ENCODE measurements at places on chromosomes 5 and 9.

DNA sequence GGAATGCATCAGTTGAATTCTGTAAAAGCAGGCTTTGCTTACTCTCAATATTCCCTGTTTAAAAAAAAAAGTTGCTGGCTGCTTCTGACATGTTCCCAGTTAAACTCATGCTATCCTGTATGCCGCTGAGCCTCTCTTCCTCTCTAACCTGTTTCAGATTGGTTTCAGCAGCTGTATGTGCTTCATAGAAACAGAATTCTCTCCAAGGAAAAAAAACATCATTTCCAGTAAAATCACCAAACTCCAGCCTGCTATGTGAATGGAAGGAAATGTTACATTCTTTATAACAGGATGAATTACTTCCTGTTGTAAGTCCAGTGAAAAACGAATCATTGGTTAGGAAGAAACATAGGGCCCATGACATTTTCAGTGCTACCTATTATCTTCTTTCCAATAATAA lies 25.7 kb upstream of the KCNV2 start:
- DNase-seq: peak; percentile 9

GRCh38 chr5:98128846-98129245 lies 644.6 kb upstream of the RGMB start:
- no peak for DNase-seq

DNA sequence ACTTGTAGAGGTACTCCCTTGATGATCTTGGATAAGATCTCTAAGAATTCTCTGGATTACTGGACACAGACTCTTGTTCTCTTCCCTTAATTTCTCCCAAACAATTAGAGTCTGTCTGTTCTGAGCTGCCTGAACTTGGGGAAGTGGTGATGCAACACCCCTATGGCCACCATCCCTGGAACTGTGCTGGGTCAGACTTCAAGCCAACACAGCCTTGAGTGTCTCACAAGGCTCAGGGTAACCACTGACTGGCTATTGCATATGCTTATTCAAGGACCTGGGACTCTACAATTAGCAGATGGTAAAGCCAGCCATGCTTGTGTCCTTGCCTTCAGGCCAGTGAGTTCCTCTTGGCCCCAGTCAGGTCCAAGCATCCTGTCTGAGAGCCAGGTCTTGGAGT lies 504.5 kb downstream of the MAN2A1 start:
- DNase-seq: no peak

GRCh38 chr5:145978708-145979107 lies 42.3 kb downstream of the SH3RF2 start:
- no peak for DNase-seq

GRCh38 chr5:6822556-6823343 lies 109.5 kb downstream of the TENT4A start:
- DNase-seq: no peak

- DNase-seq: peak; percentile 82
Observed at GRCh38 chr5:130871346-130872086, 293.5 kb downstream of the HINT1 start.

DNA sequence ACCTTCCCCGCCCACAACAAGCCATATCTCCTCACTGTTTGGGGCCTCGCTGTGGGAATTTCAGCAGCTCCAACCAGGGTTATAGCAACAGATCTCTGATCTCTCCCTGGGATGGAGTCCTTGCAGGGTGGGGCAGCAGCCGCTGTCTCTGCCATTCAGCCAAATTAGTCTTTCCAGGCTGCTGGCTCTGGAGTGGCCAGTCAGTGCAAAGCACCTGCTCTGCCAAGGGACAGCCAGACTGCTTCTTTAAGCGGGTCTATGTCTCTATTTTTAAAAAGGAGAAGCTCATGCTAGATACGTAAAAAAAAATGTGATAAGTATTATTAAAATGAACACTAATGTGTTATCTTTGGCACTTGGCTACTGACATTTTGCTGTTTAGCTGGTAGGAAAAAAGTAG lies 380.2 kb downstream of the CDH10 start:
- DNase-seq: no peak

- peak; percentile 83 for DNase-seq
Observed at GRCh38 chr5:140322751-140323731, 20.1 kb upstream of the PFDN1 start.

GRCh38 chr9:120909904-120910303 lies 16.7 kb downstream of the TRAF1 start:
- DNase-seq: no peak

DNA sequence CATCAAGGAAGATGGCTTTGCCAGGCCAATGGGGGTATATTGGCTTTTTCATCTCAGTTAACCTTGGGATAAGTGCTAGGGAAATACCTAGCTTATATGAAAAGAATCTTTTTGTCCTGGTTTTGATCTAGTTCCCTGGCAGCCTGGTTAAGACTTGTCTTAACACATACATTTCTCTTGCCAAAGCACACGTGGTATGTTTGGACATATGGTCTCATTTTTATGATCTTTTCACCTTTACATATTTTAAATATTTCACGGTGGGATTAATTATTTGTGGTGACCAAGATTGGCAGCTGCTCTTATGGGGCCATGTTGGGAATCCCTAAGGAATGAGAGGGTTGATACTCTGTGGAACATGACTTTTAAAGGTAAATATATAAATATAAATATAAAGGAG lies 312.5 kb downstream of the NPR3 start:
- peak; percentile 33 for DNase-seq

DNA sequence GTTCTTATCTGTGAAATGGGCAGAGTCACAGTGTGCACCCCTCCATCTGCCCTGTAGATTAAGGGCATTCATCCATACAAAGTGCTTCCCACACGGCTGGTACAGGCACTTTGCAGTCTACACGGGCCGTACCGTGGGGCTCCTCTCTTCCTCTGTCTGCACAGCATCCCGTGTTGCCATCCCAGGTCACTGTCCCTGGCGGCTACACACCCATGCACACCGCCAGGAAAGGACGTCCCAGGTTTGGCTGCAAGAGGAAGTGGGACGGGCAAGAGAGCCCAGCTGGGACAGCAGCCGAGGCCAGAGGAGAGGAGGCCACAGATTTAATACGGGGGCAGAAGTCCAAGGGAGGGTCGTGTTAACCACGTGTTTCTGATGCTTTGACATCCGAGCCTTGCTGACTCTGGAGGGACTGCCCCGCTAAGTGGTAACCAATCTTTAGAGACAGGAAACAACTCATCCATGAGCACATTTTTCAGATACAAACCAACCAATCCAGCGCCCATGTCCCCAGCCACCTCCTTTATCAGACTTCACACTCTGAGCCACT lies 120.0 kb downstream of the ZNF354C start:
- no peak for DNase-seq

- DNase-seq: no peak
Observed at GRCh38 chr9:8389531-8389930, 590.0 kb upstream of the DMAC1 start.

DNA sequence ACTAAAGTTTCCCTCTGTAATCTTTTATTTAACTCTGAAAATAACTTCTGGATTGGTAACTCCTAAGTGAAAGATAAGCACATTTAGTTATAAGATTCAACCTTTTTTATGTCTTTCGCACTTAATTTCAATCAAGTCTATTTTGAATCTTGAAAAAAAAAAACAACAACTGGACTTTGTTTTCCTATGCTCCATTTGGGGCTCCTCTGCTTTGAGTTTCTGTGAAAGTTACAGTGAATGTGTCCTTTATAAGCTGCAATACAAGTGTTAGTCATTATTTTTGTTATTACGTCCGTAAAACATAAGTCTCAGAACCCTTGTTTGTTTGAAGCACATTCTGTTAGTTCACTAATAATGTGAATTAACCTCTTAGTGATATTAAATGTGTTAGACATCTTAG lies 276.8 kb downstream of the ADAMTS6 start:
- DNase-seq: no peak

- no peak for DNase-seq
Observed at GRCh38 chr9:74848153-74848525, 39.6 kb downstream of the TRPM6 start.

DNA sequence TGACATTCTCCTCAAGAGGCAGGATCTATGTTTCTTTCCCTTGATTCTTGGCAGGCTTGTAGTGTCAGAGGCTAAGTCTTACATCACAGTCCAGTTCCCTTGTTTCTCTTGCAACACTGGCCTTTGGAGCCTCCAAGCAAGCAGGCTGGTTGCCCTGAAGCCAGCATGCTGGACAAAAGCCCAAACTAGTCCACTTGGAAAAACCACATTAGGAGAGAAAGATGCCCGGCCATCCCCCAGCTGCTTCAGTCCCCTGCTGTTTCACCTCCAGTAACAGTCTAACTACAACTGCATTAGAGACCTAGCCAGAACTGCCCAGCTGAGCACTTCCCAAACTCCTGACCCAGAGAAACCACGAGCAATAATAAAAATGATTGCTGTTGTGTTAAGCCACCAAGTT lies 87.6 kb downstream of the ADAMTS6 start:
- peak; percentile 51 for DNase-seq

GRCh38 chr5:32329395-32329834 lies 16.7 kb upstream of the MTMR12 start:
- no peak for DNase-seq

GRCh38 chr5:174733836-174734235 lies 9.5 kb downstream of the MSX2 start:
- no peak for DNase-seq
